ENCODE measurements at places on chromosomes 5 and 9.

DNA sequence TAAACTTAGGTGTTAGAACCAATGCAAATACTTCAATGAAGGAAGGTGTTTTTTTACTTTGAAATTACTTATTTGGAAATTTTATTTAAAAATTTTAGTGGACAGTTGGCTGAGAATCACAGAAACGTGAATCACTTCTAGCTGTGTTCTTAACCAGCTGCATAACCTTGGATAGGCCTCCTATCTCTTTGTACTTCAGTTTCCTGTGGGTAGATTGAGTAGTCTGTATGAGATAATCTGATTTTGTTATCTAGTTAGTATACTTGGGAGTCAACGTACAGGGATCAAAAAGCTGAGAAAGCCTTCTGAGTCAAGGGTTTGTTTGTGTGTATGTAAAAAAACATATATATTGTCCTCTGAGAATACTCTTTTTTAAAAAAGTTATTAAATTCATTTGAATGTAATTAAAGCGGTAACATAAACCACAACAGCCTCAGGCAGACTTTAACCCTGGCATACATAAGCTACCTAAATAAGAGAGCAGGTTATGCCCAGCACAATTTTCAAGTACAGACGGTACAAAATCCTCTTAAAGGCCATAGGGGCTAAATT lies 38.1 kb upstream of the ZCCHC7 start:
- DNase-seq: no peak

DNA sequence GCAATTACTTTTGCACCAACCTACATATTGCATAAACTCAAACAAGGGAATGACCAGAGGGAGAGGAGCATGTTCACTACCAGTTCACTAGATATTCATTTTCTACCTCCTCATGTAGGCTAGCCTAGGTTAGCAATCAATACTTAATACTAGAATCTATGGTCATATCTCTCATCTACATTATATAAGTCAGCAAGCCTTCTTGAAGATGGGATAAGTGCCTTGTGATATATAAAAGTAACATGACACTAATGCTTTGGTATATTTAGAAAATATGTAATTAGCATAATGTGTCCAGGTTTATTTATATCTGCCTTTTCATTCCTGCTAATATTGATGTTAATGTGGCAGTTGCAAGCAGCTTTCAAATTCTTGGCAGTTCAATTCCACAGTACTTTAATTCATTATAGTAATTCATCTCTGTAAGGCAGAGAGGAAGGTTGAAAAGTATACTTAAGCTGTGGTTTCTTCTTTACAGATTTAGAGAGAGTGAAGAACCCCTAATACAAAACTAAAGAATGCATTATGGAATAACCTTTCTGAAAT lies 1613.2 kb upstream of the ACO1 start:
- DNase-seq: no peak

- no peak for DNase-seq
Measured at GRCh38 chr5:134975078-134975715, 7.5 kb downstream of the CATSPER3 start.

GRCh38 chr5:56064984-56065383 lies 70.2 kb upstream of the IL6ST start:
- no peak for DNase-seq

DNA sequence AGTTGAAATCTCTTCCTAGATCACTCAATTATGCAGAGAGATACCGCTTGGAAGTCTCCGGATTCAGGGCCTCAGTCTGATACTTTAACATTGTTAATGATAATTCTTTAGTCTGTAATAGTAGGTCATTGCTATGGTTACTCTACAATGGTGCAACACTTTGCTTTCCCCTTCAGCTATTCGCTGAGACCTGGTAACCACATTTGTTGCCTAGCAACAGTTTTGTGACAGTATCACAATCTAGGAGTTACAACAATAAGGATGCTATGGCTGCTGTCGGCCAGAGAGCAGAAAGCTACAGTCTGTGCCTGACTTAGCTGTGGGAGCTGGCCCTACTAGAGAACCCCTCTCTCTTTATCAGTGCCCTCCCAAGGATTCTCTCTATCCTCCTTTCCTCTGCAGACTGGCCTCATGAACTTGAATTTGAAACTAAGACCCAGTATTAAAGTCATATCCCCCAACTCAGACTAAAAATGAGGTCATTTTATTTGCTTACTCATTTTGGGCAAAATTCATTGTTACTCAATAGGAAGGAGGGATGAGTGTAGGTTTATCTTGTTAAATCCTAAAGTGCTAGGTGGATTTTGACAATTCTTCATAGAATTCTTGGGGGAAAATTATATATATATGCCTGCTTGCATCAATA lies 39.3 kb downstream of the NR2F1 start:
- no peak for DNase-seq

Data from muscle of back (tissue), 13 donors.